Stimulated activated CD4-positive, alpha-beta T cell treated with anti-CD3 and anti-CD28 coated beads, Interleukin-15, amount 100 ng/mL, for 24 hours (primary cell): ENCODE measurements at places on chromosomes 16 and 17.
A peak's percentile ranks its signal among the peaks of the same experiment; 100 is the strongest.

GRCh38 chr17:39701012-39701783, 1.3 kb downstream of the ERBB2 start:
- no peak for DNase-seq

- peak; percentile 7 for DNase-seq
Measured at GRCh38 chr17:11871773-11872172, 125.5 kb downstream of the ZNF18 start.

DNA sequence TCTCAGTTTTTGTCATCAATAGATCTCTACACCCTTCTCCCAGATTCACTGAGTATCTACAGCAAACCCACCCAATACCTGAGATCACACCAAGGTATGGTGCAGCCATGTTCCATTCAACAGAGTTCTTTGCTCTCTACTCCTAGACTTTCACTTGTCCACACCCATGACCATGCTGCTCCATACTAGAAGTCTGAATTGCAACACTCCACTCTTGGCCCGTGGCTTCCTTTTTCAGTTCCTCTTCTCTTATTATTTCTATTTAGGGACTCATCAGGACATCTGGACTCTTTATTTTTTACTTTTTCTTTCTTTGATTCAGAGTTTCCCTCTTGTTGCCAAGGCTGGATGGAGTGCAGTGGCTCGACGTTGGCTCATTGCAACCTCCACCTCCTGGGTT, 37.1 kb downstream of the YWHAE start:
- DNase-seq: no peak

- DNase-seq: no peak
Measured at GRCh38 chr17:30091121-30091670, 25.4 kb upstream of the NSRP1 start.
